ENCODE measurements at places on chromosomes 3 and 15.

DNA sequence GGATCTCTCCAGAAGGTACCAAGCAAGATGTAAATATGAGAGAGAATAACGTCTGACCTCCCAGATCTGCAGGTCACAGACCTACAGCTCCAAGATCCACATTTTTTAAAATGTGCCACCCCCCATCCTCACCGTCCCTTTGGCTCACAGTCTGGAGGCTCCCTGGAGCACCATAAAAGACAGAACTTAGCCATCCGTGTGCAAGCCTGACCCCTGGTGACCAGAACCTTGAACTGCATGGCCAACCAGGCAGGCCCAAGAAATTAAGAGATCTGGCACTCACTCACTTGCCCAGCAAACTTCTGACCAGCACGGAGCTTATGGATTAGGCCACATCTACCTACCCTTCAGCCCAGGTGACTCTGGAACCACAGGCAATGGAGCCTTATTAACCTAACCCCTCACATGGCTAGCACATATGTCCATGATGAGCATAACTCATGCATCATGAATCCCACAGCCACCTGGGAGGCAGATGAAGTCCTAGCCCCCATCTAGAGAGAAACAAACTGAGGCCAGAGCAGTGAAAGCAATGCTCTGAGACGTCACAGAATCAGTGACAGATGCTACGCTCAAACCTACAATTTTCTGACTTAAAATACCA lies 275.3 kb downstream of the UACA start:
- DNase-seq: peak; percentile 59

DNA sequence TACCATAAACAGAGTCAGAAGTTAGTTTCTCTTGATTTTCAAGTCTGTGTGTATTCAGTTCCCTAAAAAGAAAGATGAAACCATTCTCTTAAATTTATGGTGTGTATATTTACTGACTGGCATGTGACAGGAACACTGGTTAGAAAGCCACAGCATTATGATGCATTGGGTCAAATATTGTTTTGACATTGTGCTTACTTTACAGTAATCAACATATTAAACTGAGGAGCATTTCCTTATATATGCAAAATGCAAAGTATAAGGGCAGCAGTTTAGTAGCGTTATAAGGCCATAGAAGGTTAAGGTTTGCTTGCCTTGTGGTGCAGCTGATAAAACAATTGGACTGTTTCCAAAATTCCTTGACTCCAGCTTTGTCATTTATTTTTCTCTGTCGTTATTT lies 72.9 kb downstream of the EPHA3 start:
- no peak for DNase-seq

DNA sequence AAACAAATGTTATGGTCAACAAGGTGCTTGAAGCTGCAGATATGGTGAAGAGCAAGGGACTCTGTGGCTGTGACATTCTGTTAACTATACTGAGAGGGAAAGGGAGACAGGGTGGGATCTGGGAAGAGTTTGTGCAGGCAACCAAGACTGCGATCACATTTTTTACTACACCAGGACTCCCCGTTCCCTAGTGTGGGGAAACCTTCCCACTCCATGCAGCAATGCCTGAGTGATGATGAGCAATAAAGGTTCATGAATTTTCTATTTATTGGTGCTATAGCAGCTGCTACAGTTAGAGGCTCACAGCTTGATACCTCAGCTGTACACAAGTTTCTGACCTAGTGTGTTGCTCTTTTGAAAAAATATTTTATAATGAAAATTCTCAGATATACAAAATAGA lies 160.9 kb upstream of the SGO1 start:
- no peak for DNase-seq

DNA sequence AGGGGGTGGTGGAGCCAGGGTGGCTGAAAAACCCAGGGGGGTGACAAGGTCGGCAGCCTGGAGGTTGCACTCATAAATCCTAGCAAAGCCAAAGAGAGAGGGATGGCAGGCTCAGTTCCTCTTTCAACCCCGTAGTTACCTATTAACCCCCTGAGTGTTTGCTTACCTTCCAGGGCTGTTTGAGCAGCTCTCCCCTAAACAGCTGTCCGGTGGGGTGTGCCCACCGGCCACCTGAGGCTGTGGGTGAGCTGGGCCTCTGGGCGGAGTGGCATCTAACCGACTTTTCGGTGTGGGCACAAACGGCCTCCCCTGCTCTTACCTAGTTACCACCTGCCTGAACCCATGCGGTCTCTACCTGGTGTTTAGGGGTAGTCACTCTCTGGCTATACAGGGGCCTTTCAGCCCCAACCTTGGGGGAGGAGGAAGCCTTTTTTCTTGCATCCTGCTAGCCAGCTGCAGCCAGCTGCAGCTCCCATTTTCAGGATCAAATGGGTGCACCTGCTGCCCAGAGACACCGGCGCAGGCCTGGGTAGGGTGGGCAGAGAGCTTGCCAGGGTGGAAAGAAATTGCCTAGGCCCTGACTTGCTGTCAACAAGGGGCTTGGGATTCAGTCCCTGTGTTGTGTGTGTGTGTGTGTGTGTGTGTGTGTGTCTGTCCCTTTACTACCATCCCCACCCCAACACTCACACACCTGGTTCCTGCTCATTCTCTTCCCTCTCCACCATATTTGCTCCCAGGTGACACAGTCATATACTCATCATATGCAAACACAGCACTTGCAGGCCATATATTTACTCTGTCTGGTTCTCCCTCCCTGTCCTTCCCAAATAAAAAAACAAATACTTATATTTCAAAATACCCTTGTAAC lies 3.7 kb downstream of the DLL4 start:
- DNase-seq: no peak

DNA sequence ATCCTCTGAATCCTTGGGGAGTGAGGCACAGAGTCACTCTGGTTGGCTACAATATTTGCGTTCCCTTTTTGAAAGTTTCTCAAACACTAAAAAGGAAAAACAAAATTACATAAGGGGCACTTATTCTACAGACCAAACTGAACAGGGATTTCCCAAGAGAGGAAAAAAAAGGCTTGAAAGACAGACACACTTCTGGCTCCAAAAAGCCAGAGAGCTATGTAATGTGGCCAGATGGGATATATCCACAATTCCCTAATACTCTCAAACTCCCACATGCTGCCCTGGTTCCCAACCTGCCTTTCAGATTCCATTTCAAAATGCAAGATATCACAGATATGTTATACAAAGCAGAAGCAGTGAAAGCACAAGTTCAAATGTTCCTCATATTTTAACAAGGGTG lies 1.6 kb downstream of the FRMD4B start:
- no peak for DNase-seq

DNA sequence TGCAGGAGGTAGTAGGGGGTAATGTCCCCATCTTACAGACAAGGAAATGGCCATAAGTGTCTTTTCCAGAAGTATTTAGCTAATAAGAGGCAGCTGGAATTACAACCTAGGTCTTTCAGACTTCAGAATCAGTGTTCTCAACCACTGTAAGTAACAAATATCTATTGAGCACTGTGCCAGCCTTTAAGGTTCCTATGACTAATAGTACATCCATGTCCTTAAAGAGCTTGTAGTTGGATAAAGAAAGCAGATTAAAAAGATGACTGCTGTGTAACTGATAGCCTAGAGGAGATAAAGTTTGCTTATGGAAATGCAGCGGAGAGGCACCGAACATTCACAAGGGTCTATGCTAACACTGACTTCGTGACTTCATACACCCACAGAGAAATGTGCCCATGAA lies 136.0 kb downstream of the KCNMB2 start:
- DNase-seq: no peak

DNA sequence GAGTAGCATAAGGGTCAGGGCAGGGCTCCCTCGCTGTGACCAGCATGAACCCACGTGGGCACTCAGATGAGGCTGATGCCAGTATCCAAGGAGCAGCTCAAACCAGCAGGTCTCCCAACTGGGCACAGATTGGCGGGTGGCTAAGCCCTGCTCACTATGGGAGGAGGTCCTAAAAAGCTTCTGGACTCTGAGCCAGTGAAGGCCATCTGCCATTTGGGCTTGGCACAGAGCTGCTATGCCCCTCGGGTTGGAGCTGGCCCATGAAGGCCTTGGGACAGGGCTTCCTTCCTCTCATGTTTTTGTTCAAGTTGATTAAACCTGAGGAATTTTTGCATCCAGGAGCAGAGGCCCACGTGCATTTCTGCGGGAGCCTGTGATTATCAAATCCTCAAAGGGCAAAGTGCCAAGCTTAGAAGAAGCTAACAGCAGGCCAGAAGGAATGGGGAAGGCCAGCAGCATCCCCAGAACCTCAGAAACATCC lies 4.3 kb upstream of the STRA6 start:
- no peak for DNase-seq

DNA sequence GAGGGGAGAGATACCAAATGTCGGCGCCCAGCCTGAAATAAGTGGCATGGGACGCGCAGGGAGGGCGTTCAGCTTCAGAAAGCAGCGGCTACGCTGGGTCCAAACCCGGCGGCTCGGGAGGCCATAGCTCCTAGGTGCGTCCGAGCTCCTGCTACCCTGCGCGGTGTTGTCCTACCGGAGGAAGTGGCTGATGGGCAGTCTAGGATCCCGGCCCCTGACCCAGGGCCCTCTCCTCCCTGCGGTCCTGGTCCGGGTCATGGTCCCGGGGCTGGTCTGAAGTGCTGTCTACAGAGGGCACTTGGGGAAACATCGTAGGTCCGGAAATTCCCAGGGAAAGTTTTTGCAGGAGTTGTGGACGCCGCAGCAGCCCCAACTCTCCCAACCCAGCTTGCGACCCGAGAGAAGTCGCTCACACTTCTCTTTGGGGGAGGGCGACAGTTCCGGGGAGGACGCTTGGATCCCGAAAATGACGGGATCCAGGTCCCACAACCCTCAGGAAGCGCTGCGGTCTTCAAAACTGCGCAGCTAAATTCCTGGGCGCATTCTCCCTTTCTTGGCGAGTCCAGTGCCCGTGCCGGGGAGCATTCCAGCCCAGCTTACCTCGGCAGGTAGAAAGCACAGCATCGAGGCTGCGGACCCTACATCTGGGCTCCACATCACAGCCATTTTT lies 9.1 kb upstream of the FOXB1 start:
- DNase-seq: no peak

DNA sequence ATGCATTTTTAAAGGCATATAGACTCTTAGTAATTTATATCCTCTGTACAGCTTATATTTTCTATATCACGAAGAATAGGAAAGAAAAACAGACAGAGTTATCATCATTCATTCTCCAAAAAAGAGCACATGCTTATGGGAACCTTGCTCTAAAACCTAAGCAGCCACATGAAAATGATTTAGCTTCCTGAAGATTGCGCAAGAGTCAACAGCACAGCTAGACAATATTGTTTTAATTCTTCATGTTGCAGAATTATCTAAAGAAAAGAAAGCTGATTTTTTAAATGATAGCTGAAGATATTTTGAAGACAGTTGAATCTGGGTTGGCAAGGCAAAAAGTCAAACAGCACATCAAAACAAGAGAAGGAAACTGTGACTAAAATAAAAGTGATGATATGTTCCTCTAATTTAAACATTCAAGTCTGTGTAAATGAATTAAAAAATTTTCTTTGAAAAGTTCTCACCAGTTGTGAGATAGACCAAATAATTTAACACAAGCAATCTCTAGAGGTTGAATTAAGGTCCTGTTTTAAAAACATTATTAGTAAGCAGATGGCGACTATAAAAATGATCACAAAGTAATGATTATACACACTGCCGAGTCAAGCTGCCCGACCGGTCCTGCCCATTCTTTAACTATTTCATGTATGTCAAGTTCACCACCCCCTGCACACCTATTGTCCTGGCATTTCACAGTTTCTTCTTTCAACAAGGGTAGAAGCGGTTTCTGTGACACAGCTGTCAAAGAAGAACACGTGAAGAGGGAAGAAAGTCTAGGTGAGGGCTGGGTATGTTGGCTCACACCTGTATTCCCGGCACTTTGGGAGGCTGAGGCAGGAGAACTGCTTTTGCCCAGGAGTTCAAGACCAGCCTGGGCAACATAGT lies 74.2 kb upstream of the BHLHE40 start:
- no peak for DNase-seq

GRCh38 chr15:27426805-27427204 lies 455.8 kb downstream of the GABRG3 start:
- DNase-seq: no peak

GRCh38 chr15:94844198-94844537 lies 612.8 kb downstream of the MCTP2 start:
- DNase-seq: no peak

DNA sequence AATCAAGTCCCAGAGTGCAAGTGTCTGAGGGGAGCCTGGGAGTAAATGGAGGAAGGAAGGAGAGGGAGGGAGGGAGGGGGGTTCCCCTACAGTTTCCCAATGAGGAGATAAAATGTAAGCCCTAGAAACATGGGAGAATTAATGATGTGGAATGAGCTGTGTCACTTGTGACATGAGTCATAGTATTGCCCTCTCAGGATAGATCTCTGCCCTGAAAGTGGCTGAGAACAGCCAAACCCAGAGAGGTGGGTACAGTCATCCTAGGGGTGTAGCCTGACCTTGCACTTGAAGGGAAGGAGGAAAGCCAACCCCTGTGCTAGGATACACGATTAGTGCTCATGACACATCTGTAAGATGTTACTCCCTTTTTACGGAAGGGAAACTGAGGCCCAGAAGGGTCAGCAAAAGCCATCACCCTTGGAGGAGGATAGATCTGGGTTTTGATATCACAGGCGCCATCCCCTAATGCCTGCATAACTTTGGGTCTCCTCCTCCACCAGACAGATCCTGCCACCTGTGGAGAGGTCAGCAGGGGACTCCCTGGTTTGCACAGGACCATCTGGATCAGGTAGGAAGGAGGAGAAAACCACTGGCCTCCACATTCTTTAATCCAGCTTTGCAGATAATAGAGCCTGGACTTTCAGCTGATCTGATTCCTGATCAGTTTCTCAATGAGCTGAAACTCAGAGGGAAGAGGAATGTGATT lies 23.1 kb upstream of the USP3 start:
- DNase-seq: no peak

DNA sequence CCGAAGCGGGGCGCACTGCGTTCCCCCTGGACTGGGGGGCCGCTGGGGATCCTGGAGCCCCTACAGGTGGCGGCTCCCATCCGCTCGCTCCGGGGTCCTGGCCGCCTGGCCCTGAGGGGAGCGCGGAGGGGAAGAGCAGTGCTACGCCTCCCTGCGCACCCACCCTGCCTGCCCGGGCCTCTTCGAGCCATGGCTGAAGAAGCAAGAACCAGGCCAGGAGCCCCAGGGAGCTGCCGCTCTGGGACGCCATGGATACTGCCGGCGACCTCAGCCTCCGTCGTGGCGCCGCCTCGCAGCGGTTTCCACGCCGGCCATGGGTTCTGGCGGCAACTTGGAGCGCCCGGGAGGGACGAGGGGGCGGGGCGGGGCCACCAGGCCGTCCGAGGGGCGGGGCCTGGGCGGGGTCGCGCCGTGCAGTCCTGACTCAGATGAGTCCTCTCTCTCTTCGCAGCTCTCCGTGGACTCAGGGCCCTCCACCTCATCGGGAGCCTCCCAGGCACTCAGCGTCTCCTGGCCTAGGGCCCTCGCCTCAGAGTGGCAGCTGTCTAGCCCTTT lies 50.9 kb downstream of the MYL3 start:
- peak; percentile 61 for DNase-seq

DNA sequence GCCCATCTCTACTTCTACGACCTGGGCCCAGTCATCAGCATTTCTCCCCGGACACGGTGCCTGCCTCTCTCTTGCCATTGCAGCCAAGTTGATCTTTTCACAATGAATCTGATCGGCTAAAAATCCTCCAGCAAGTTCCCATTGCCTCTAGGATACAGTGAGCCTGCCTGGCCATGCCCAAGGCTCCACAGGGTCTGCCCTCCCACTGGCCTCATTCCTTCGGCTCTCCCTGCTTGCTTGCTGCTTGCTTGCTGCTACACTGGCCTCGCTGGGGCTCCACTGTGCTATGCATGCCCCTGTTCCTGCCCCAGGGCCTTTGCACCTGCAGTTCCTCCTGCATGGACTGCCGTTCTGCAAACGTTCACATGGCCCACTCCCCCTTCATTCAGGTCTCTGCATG lies 2.0 kb downstream of the ABTB1 start:
- DNase-seq: no peak

Data from stimulated activated CD8-positive, alpha-beta memory T cell treated with anti-CD3 and anti-CD28 coated beads, Interleukin-7, amount 100 ng/mL, for 24 hours (primary cell).